ENCODE measurements at places on chromosomes 2 and 18. TPM values are rescaled to one million over a fixed set of nuclear protein-coding genes. Genes with fewer than 3 reads are reported as not detected.

DNA sequence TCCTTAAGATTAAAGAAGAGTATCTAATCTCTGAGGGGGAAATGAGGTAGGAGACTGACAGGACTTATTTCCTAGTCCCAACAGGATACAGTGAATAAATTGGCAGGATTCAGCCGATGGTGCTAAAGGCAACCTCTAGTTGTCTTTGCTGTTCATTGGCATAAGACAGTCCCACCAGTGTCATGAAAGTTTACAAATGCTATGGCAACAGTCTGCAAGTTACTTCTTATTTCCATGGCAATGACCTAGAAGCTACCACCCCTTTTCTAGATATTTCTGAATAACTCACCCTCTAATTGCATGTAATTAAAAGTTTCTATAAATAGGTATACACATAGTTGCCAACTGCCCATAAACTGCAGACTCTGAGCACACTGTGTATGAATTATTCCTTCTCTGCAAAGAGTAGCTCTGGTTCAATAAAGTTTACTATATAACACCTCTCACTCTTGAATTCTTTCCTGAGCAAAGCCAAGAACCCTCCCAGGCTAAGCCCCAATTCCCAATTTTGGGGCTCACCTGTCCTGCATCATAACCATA is 172.7 kb upstream of the LRATD1 start:
- DNase-seq: no peak

GRCh38 chr18:45890606-45891005 is 65.1 kb downstream of the SIGLEC15 start:
- DNase-seq: no peak

DNA sequence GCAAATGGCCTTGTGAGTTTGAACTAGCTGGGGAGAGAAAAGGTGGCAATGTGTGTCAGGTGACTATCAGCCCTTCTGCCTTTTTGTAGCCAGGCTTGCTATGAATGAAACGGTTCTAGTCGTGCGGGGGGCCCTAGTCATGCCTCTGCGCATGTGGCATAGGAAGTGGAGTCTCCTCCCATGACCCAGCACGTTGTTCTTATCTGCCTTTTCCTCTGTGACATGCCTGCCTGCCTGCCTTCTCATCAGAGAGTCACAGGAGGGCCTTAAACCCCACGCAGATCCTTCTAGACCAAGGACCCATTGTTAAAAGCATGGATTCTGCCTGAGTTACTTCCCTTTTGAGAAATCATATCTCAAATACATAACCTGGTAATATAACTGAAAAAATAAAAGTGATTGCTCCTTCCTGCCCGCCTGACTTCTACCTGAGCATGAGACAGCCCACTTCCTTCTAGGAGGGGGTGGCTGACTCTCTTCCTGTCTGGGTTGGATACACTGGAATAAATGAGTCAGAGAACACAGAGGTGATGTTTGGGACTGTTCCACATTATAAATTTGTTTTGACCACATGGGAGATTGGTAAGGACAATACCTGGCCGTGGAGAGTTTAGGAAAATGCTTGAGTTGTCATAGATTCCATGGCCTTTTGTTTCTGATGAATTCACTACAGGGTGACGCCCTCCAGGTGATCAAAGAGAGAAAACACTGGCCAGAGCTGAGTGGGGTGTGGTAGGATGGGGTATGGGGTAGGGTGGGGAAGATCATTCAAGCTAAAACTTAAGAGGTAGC is 49.8 kb downstream of the FBLN7 start:
- no peak for DNase-seq

GRCh38 chr2:101806701-101807100 is 109.2 kb downstream of the MAP4K4 start:
- DNase-seq: no peak

DNA sequence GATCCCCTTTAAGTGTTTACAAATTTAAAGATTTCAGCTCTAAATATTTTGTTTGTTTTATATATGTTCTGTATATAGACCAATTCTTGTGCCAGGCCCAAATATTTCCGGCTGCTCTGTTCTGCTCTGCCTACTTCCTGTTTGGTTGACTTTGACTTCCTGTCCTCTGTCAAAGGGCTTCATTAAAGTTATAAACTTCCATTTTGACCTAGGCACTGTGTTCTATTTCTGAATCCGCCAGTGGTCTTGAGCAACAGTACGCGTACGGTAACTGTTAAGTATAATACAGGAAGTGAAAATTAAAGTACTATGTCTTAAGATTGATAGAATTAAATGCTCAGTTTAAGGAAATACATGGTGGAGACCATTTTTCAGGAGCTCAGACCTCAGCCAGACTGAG is 13.5 kb upstream of the REL start:
- no peak for DNase-seq

GRCh38 chr2:218777276-218777990 is 4.5 kb upstream of the CYP27A1 start:
- no peak for DNase-seq

DNA sequence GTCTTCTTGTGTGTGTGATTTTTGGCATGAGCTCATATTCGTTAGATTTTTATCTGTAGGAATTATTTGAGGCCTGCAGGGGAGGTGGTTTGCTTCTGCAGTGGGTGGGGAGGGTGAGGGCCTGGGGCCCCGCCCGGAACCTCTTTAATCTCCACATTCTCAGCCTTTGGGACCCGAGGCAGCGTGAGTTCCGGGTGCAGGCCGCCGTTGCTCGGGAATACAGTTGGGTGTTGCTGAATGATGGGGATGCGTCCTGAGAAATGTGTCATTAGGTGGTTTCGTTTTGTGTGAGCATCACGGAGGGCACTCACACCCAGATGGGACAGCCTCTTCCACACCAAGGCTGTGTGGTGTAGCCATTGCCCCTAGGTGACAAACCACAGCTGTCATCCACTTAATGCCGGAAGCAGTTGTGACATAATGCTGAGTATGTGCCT is 13.7 kb upstream of the GAL3ST2 start:
- no peak for DNase-seq

Gene GPR155
- 2.1 TPM for total RNA-seq

Gene CLIP4
- 43.0 TPM for total RNA-seq
